Activated naive CD8-positive, alpha-beta T cell treated with anti-CD3 and anti-CD28 coated beads, Interleukin-2, amount 50 U/mL, for 24 hours (primary cell): ENCODE measurements at places on chromosomes 11 and 22.

DNA sequence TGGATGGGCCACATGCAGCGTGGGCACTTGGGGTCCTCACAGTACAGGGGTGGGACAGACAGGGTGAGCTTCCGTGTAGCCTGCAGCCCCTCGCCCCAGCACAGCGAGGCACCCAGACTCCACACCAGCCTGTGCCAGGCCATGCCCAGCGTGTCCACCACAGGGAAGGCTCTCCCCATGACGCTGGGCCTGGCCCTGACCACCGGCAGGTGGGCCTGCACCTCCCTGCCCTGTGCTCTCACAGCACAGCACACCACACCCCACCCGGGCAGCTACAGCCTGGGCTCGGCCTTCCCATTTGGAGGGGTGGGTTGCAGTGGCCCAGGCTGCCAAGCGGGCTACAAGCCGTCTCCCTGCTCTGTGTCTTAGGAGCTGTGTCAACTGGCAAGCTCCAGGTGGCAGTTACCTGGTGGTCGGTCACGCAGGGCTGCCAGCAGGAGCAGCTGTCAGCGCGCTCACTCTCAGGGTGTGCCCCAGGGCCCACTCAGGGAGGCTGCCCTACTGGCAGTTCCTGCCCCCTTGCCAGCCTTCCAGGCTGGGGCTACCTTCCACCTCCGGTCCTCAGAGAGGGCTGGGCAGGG, 4.6 kb downstream of the MOB2 start:
- no peak for DNase-seq
- H3K27me3 ChIP-seq = no peaks in the 10 kb centered on the region
- no peak overlapping the region for H3K27ac ChIP-seq
- H3K4me1 ChIP-seq = peaks cover 6% of the 10 kb centered on the region
- no peaks in the 10 kb centered on the region for H3K36me3 ChIP-seq
- no peak overlapping the region for H3K4me3 ChIP-seq

- no peaks in the 10 kb centered on the region for H3K36me3 ChIP-seq
- peaks cover 13% of the 10 kb centered on the region for H3K27me3 ChIP-seq
- H3K4me3 ChIP-seq = no peak overlapping the region
- H3K4me1 ChIP-seq = peaks cover 34% of the 10 kb centered on the region
- H3K27ac ChIP-seq = no peak overlapping the region
- DNase-seq = no peak
Observed at GRCh38 chr22:28896611-28897010, 13.2 kb downstream of the ZNRF3 start.

DNA sequence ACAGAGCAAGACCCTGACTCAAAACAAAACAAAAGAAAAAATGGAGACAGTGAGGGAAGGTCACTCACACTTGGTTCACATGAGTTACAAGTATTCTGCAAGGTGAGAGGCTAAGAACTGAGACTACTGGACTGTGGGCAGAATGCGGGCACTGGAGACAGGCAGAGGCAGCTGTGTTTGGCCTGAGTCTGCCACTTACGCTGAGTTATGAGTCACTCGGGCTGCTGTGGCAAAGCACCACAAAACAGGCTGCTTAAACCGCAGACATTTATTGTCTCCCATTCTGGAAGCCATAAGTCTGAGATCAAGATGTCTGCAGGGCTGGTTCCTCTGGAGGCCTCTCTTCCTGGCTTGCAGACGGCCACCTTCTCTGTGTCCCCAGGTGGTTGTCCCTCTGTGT, 122.8 kb downstream of the SHANK2 start:
- no peaks in the 10 kb centered on the region for H3K36me3 ChIP-seq
- no peak overlapping the region for H3K27ac ChIP-seq
- no peak for DNase-seq
- H3K27me3 ChIP-seq = no peaks in the 10 kb centered on the region
- H3K4me1 ChIP-seq = no peaks in the 10 kb centered on the region

DNA sequence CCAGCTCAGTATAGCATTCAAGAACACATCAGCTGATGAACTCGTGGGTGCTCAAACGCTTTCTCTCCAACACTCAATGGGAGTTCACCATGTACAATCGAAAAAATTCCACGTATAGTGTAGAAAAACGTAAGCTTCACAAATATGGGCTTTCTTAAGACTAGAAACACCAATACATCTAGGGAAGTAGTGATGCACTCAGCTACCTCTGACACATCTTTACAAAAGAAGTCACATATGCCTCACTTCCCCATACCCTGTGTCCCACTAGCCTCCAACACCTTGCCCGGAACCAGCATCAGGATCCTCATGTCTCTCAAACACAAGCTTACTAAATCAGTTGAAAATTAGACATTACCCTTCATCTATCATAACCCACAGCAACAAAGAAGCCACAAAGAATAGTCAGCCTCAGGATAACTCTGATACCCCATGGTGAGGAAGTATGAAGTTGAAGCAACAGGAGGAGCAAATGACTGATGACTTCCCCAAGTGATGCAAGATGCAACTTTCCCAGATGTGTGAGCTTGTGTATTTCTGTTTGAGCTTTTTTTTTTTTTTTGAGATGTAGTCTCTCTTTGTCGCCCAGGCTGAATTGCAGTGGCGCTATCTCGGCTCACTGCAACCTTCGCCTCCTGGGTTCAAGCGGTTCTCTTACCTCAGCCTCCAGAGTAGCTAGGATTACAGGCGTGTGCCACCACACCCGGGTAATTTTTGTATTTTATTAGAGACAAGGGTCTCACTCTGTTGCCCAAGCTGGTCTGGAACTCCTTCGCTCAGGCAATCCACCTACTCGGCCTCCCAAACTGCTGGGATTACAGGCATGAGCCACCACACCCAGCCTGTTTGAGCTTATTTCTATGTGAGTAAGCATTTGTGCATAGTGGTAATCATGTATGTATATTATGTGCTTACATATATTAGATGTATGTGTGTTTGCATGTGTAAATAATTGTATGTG, 8.5 kb upstream of the DENND5A start:
- H3K27me3 ChIP-seq = peaks cover 2% of the 10 kb centered on the region
- no peaks in the 10 kb centered on the region for H3K36me3 ChIP-seq
- DNase-seq = no peak
- peaks cover 6% of the 10 kb centered on the region for H3K4me1 ChIP-seq

- H3K27me3 ChIP-seq = peaks cover 6% of the 10 kb centered on the region
- DNase-seq = no peak
- no peaks in the 10 kb centered on the region for H3K36me3 ChIP-seq
- H3K27ac ChIP-seq = no peak overlapping the region
- H3K4me3 ChIP-seq = no peak overlapping the region
Observed at GRCh38 chr22:48089601-48090331, 1327.3 kb downstream of the TBC1D22A start.

DNA sequence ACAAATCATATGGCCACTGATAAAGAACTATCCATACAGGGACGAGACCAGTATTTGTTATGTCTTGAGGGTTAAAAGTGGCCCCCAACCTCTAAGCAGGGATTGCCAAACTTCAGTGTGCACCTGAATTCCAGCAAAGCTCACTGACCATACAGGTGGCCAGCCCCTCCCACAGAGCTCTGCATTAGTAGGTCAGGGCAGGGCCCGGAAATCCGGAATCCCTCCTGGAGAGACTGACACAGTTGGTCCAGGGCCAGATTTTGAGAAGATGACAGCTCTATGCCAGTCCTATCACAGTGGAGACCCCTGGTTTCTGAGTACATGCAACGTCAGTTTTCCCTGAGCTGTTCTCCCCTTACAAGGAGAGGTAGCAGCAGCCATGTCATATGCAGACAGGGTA, 20.8 kb downstream of the VPS37C start:
- peaks cover 9% of the 10 kb centered on the region for H3K36me3 ChIP-seq
- H3K4me3 ChIP-seq = no peak overlapping the region
- H3K4me1 ChIP-seq = peaks cover 9% of the 10 kb centered on the region
- no peaks in the 10 kb centered on the region for H3K27me3 ChIP-seq
- no peak overlapping the region for H3K27ac ChIP-seq

DNA sequence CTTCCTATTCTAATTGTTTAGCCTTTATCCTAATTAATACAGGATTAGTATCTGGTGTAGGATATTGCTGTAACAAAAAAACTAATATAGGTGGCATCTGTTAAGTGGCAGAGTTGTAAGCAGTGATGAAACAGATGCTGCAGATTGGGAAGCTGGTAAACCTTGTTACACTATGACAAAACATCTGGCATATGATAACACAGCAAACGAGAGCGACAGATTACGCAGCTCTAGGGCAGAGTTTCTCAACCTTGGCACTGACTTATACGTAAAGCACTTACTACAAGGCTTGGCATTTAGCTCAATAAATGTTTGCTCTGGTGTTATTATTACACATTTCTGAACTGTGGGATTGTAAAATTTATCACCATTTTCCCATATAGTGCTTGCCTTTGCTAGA, 137.0 kb downstream of the ATG16L2 start:
- H3K27me3 ChIP-seq = no peaks in the 10 kb centered on the region
- no peak overlapping the region for H3K4me3 ChIP-seq
- peak overlapping the region; percentile 9 for H3K27ac ChIP-seq
- peaks cover 33% of the 10 kb centered on the region for H3K4me1 ChIP-seq
- H3K36me3 ChIP-seq = peaks cover 7% of the 10 kb centered on the region

DNA sequence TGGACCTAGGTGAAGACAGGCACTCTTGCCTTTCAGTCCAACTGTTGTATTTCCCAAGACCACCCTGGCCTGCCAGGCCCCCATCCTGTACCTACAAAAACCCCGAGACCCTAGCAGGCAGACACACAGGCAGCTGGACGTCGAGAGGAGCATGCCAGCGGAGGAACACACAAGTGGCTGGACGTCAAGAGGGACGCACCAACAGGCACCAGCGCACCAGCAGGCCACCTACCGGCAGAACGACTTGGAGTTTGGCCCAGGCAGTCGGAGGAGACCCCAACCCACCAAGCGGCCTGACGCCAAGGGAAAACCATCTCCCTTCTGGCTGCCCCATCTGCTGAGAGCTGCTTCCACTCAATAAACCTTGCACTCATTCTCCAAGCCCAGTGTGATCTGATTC, 1883.4 kb upstream of the RAG2 start:
- H3K27ac ChIP-seq = no peak overlapping the region
- DNase-seq = no peak
- no peaks in the 10 kb centered on the region for H3K27me3 ChIP-seq
- H3K4me3 ChIP-seq = no peak overlapping the region

GRCh38 chr22:38186429-38186828, 4.8 kb upstream of the PLA2G6 start:
- H3K4me3 ChIP-seq = no peak overlapping the region
- H3K4me1 ChIP-seq = peaks cover 11% of the 10 kb centered on the region
- H3K27me3 ChIP-seq = peaks cover 3% of the 10 kb centered on the region
- peak overlapping the region; percentile 23 for H3K27ac ChIP-seq
- no peak for DNase-seq

GRCh38 chr11:4903484-4903883, at the start of gene OR51A7:
Gene OR51A7 (plus strand): TSS chr11:4903783. CDS start chr11:4907370, 3,587 bp downstream.
- DNase-seq = no peak
- H3K4me1 ChIP-seq = peaks cover 1% of the 10 kb centered on the region
- peaks cover 2% of the 10 kb centered on the region for H3K27me3 ChIP-seq
- H3K36me3 ChIP-seq = no peaks in the 10 kb centered on the region
- H3K4me3 ChIP-seq = no peak within 1 kb of the TSS
- no peak within 1 kb of the TSS for H3K27ac ChIP-seq

DNA sequence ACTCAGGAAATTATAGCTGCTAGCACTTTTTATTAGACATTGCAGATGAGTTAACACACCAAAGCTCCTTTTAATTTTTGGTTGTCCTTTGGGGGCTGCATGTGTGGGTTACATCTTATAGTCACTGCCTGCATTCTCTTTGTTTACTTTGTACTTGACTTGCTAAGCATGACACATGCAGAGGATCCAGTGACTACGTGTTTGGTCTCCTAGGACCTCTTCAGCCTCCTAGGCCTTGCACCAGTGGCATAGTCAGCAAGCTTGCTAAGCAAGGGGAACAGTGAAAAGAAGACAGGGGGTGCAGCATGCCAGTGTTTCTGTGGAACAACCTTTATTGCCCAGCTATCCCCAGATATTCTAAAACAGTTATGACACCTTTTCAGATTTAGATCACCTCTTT, 108.2 kb downstream of the PAX6 start:
- no peak for DNase-seq
- no peaks in the 10 kb centered on the region for H3K27me3 ChIP-seq
- H3K4me3 ChIP-seq = no peak overlapping the region
- peaks cover 3% of the 10 kb centered on the region for H3K36me3 ChIP-seq
- H3K4me1 ChIP-seq = no peaks in the 10 kb centered on the region

- H3K4me1 ChIP-seq = no peaks in the 10 kb centered on the region
- DNase-seq = no peak
- peaks cover 4% of the 10 kb centered on the region for H3K27me3 ChIP-seq
- H3K36me3 ChIP-seq = no peaks in the 10 kb centered on the region
Observed at GRCh38 chr11:130691581-130691980, 224.7 kb downstream of the SNX19 start.

DNA sequence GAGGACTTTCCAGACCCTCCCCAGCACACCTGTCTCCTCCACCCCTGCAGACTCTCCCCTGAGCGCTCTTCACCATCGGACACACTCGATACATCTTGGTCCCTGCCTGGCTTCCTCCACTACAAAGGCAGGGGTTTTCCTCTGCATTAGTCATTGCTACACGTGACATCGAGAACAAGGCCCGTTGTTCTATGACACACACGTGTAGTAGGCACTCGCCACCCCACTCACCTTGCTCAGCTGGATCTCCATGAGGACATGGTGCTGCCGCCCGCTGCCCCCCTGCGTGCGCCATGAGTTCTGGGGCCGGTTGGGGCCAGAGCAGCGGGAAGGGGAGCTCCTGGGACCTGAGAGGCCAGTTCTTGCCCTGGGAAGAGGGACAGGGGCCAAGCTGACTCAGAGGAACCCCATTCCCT, 16.7 kb downstream of the ATG2A start:
- H3K36me3 ChIP-seq = peaks cover 6% of the 10 kb centered on the region
- no peak overlapping the region for H3K4me3 ChIP-seq
- H3K27me3 ChIP-seq = no peaks in the 10 kb centered on the region

- no peaks in the 10 kb centered on the region for H3K4me1 ChIP-seq
- H3K27ac ChIP-seq = no peak overlapping the region
- H3K27me3 ChIP-seq = peaks cover 6% of the 10 kb centered on the region
- no peaks in the 10 kb centered on the region for H3K36me3 ChIP-seq
Observed at GRCh38 chr11:130798280-130798679, 118.0 kb downstream of the SNX19 start.

DNA sequence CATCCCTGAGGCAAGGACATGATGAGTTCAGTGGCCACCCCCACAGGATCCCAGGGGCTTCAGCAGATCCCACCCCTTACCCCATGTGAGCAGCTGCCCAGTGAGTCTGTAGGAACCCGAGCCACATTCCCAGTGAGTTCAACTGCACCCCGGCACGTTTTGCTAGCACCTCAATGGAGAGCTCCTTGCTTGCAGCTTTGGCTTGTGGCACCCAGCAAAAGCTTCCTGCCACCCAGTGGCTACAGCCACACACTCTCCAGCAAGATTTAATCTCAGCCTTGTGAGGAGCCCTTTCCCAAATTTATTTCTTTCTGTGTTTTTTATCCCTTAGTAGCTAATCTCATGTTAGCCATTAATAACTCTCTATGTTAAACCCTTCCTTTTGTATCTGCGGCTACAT, 4.0 kb downstream of the SAA1 start:
- H3K36me3 ChIP-seq = peaks cover under 1% of the 10 kb centered on the region
- H3K27me3 ChIP-seq = no peaks in the 10 kb centered on the region
- no peak overlapping the region for H3K27ac ChIP-seq
- H3K4me1 ChIP-seq = no peaks in the 10 kb centered on the region
- DNase-seq = no peak
- H3K4me3 ChIP-seq = no peak overlapping the region
